ENCODE measurements at places on chromosomes 2 and 18.
A peak's percentile ranks its signal among the peaks of the same experiment; 100 is the strongest.

DNA sequence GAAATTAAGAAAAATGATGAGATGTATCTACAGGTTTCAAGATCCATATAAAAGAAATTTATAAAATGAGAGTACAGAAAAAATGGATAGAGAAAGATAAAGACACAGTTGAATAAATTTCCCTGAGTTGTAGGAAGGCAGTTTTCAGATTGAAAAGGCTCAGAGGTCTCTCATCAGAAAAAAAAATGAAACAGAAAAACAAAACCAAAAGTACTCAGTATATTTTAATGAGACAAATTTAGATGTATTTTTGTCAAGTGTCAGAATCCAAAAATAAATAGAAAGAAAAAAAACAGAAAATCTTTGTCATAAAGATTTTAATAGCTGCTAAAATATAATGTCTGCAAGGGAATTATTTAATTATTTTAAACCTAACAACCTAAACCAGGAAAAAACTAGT is 520.5 kb downstream of the KCNJ3 start:
- DNase-seq: no peak

DNA sequence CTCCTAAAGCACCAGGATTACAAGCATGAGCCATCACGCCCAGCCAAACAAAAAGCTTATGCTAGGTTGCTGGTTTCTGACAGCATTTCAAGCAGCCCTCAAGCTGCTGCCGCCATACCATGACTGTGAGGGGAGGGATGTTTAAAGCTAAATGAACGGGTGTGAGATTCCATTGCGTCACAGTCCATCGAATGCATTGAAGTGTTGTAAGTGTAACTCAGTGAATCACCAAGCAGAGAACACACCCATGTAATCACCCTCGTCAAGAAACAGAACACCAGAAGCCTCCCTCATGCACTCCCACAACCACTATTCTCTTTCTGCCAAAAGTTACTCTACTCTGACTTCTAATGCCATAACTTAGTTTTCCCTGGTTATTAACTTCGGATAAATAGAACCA is 32.8 kb upstream of the MC5R start:
- DNase-seq: no peak

GRCh38 chr18:44714376-44714775 is 33.7 kb downstream of the SETBP1 start:
- no peak for DNase-seq

DNA sequence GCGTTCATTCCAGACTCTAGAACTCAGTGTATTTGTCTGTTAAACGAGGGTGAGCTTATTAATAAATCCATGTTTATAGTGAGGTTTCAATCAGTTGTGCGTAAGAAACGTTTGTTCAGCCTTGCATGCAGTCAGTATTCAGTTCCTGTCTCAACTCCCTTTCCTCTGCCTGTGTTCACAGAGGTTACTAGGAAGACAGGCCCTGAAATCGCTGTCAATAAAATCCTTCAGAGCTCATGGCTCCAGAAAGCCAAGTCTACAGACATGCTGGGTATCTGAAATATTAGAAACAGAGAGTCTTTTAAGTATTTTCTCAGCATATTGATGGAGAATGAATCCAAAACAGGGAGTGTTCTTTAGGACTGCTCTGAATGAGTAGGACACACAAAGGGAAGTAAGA is 75.4 kb downstream of the KLF7 start:
- DNase-seq: no peak

- DNase-seq: no peak
These were observed 100.5 kb upstream of the LMAN1 start for GRCh38 chr18:59459369-59460071.

- peak; percentile 45 for DNase-seq
These were observed 190.4 kb downstream of the FMNL2 start for GRCh38 chr2:152525277-152525838.

DNA sequence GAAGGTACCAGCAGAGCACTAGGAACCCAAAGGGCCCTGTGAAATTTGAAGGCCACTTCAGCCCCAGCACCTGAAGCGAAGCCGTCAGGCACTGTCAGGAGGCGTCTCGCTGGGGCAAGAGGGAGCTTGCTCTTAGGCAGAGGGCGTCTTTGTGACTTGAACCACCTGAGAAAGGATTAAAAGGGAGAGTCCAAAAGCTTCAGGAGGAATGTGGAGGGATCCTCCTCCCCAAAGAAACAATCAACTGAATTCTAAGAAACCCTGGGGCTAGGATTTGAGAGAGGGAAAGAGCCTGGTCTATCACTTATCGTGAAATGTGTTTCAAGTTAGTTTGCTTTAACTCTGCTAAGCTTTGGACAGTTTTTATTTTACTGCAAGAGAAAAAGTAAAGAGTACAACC is 324.9 kb upstream of the SOX11 start:
- DNase-seq: no peak

GRCh38 chr2:160213511-160213910 is 13.4 kb upstream of the ITGB6 start:
- DNase-seq: no peak

GRCh38 chr2:239575931-239576445 is 175.2 kb upstream of the HDAC4 start:
- no peak for DNase-seq

- no peak for DNase-seq
These were observed 6.2 kb downstream of the PRKD3 start for GRCh38 chr2:37318401-37318800.

DNA sequence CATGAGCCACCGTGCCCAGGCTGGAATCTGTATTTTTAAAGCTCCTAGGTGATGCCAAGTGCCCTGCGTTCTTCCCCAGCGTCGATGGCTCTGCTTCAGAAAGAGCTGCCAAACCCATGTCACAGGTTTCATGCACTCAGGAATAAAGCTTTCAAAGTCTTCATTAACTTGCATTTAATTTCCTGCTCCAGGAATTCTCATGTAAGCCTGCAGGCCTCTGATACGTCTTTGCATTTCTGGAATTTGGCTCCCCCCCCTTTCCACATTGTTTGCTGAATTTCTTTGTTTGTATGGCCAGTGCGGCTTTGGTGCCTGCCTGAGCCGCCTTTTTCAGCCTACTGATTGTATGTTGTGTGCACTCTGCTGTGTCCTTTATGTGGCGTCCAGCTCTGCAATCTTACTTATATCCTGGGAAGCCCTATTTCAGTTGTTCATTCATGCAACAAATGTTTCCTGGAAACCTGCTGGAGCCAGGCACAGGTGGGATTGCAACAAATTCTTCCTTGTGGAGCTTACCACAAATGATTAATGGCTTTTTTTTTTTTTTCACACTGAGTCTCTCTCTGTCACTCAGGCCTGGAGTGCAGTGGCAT is 17.9 kb upstream of the OTOF start:
- DNase-seq: no peak

DNA sequence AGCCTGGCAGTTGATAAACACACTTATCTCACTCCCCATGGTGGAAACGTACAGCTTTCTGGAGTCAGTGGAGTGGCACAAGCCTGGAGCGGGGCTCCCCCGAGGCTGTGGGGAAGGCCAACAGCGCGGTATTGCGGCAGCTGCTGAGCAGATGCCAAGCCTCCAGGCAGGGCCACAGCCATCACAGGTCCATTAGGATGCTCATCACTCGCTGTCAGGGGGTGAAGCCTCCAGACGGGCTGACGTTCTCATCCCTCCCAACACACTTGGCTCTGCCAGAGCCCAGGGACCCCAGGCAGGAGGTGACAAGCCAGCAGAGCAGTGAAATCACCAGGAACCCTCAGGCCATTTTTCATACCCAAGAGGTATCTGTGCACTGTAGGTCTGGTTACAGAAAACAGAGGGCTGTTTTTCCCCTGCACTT is 529.2 kb upstream of the KLHL29 start:
- no peak for DNase-seq

GRCh38 chr18:51196118-51196810 is 1.2 kb downstream of the MEX3C start:
- DNase-seq: peak; percentile 67

GRCh38 chr2:126100962-126101361 is 555.0 kb upstream of the GYPC start:
- DNase-seq: no peak

DNA sequence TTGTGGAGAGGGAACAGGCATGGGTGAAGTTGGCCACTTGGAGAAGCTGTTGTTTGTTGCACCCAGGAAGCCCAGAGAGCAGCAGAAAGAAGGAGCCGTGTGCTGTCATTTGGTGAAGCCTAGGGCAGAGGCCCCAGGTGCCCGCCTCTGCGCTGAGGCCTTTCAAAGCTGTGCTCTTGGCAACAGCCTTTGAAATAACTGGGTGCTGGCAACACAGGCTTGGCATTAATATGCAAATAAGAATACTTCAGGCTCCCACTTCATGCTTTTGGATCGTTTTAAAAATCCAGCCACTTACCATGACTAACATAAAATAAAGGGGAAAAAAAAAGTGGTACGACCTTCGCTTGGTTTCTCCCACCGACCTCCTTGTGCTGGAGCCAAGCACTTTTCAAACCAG is 41.1 kb downstream of the DHRS9 start:
- DNase-seq: no peak

GRCh38 chr18:70288851-70289328 is at the start of gene SOCS6:
Gene SOCS6, plus strand, starts transcription at chr18:70289045. Its CDS starts 35,624 bp downstream, at chr18:70324669.
- DNase-seq: peak; percentile 58

GRCh38 chr2:177165061-177165583 is 47.5 kb upstream of the HNRNPA3 start:
- peak; percentile 44 for DNase-seq

GRCh38 chr2:199756211-199756610 is 94.8 kb downstream of the FTCDNL1 start:
- no peak for DNase-seq

- DNase-seq: no peak
These were observed 134.9 kb upstream of the ZFP36L2 start for GRCh38 chr2:43361286-43361685.

DNA sequence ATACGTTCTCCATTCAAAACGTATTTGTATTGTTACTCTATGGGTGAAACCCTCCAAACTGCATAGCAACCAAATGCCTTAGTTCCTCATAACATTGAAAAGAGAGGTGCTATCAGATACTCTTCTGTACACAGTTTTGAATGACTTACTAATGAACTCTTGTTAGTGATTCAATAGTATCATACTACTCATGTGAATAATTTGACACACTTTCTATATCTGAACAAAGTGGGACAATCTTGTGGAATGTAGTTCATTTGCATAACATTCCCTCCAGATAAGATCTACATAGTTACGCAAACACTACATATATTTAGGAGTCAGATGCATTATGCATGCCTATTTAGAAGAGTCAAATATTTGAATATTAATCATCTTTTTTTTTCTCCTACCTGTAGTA is 232.0 kb upstream of the NRXN1 start:
- no peak for DNase-seq

- no peak for DNase-seq
These were observed 151.8 kb upstream of the STK17B start for GRCh38 chr2:196322973-196323810.

GRCh38 chr18:32048507-32049091 is 30.0 kb downstream of the RNF125 start:
- DNase-seq: no peak

DNA sequence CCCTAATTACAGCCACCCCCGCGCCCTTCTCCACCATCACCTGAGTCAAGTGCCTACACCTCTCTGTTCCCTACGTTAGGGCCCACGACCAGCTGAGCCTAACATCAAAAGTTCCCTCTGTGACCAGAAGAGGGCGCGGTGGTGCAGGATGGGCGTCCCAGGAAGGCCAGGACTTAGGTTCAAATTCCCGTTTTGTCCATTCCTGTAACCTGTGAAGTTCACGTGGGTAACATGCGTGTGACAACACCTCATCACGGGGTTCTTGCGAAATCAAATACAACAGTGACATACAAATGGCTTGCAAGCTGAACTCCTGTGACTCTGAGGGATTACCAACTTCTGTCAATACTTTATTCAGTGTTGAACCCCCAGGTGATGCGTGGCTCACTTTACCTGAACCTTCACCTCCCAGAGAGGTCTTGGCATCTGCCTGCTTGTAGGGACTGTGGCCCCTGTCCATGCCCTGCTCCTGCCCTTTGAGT is 207.9 kb downstream of the ARL4C start:
- peak; percentile 21 for DNase-seq

DNA sequence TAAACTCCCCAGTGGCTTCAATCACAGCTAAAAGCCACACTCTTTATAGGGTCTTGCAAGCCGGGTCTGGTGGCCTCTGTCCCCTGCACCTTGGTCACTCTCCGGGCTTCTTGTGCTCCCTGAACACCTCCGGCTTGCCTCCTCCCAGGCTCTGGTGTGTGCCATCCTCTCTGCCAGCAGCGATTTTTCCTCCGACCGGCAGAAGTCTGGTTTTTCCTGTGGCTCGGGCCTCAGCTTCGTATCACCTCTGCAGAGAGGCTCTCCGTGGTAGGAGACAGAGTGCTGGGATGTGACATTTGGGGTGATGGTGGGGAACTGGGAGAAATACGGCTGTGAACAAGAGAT is 58.8 kb upstream of the HPCAL1 start:
- no peak for DNase-seq

DNA sequence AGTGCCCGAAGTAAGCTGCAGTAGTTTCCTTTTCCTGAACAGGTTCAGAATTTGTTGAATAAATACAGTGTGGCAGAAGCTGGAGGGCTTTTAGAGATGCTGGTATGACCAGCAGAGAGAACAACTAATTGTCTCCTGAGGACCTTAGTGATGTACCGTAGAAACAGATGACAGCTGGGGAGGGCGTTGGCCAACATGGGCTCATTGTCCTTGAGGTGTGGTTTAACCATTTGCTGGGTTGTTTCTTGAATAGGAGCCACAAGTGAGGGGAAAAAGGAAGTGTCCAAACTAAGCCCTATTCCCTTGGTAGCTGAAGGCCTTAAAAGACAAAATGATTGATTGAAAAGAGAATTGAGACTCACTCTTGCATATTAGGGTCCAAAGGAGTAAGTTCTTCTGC is 11.7 kb upstream of the FAM228A start:
- no peak for DNase-seq

DNA sequence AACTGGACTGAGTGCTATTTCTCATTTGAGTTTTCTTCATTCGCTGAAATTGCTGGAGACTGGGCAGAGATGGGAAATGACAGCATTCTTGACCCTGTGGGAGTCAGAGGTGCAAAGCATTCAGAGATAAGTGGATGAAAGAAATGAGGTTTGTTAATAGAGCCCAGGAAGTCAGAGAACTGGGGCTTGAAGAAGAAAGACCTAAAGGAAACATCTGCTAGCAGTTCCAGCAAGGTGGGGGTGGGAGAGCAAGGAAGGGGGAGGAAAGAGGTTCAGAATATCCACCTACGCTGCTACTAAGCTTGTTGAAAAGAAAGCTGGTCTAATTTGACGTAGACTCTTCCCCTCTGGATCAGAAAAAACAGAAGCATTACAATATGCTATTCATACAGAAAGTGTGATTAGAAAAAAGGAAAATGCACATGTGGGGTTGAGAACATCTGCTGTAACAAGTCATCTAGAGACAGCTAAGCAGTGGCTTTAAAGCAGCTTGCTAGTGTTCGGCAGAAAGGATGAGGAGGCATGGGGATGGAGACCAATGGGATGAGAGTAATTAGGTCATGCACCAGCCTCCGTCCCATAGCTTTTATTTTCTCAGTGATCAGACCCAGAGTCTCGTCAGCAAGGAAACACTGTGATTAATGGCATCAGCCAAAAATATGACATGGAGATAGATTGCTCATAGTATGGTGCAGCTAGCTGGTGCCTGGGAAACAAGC is 29.7 kb downstream of the NAB1 start:
- no peak for DNase-seq

- no peak for DNase-seq
These were observed 783.6 kb upstream of the ACVR2A start for GRCh38 chr2:147061269-147061668.
